ENCODE measurements at places on chromosomes 4 and X.

GRCh38 chr4:2009651-2010233 lies 968 bp upstream of the NELFA start:
- peak; percentile 51 for DNase-seq

- DNase-seq = no peak
Observed at GRCh38 chrX:139642241-139642927, 65.6 kb downstream of the MCF2 start.

- DNase-seq = no peak
Observed at GRCh38 chr4:15366721-15367120, 61.1 kb upstream of the C1QTNF7 start.

DNA sequence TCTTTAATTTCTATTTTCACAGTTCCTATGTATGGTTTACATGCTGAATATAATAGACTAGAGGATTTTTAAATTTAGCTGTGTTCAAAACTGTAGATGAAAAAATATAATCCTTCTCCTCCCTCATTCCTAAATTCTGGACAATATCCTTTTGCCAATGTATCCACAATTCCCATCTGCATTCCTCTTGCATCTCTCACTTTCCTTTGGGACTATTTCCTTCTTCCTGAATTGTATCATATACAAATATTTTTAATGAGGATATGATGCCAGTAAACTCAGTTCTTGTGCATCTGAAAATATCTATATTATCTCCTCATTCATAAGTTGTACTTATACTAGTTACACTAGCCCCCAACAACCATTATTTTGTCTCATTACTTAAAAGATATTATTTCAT lies 46.7 kb downstream of the DDX60L start:
- no peak for DNase-seq

DNA sequence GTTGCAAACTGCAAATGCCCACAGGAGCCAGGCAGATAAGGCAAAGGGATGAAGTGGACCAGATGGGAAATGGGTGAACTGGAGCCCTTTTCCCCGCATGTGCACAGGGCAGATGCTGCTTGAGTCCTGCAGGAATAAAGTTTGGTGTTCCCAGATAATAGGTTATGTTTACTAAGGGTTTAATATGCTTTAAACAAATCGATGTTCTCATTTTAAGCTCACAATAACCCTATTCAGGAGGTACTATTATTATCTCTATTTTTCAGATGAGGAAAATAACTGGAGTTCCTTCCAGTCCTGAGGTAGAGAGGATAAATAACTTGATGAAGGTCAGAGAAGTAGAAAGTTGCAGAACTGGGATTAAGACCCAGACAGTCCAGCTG lies 77.3 kb downstream of the LRRC66 start:
- no peak for DNase-seq

GRCh38 chrX:66036231-66036630 lies 3.6 kb downstream of the VSIG4 start:
- no peak for DNase-seq

DNA sequence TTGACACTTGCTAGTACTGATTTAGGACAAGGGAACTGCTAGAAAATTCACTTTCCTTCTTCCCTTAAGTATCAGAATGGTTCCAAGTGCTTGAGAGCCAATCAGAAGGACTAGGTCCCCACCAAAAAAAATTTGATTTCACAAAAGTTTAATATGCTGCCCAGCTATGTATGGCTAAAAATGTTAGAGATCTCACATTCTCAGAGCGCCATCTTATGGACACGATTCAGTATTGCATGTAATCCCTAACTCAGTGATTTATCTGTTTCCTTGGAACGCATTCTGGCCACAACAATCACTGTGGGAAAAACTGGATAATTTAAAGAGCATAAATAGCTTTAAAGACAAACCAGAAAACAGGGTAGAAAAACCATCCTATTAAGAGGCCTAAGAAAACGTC lies 255.1 kb upstream of the GPC4 start:
- no peak for DNase-seq

DNA sequence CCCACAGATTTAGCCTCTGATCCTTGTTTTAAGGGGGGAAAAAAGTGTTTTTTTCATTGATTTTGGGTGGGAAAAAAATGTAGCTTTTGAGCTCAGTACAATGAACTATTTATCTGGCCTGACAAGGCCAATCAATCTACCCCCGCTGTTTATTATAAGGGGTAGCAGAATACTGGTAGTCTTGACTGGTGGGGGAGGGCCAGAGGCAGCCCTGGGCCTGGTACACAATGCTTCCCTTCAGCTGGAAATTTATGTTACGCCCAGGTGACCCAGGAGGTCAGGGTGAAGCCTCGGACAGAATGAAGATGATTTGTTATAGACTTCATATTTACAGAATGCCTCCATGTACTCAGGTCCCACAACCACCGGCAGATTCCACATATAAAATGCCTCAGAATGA lies 143.2 kb downstream of the SH3KBP1 start:
- no peak for DNase-seq

GRCh38 chr4:18531731-18532130 lies 510.2 kb upstream of the LCORL start:
- DNase-seq = no peak

GRCh38 chr4:38781854-38782261 lies 932 bp downstream of the TLR10 start:
- DNase-seq = no peak

DNA sequence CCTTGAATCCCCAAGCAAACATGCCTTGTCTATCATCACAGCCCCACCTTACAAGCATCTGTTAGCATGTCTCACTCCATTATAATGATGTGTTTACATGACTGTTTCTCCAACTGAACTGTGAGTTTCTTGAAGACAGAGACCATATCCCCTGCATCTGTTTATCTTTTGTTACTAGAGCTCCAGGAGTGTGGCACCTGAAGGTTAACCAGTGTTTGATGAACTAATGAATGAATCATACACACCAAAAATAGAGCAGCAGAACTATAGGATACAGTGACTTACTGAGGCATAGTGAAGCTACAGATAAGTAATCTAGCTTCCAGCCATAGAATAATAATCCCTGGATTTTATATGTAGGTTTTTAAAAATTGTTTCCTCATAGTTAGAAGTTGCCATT lies 331.0 kb downstream of the PCDH7 start:
- DNase-seq = no peak

GRCh38 chr4:38207110-38207457 lies 246.9 kb downstream of the PTTG2 start:
- no peak for DNase-seq

DNA sequence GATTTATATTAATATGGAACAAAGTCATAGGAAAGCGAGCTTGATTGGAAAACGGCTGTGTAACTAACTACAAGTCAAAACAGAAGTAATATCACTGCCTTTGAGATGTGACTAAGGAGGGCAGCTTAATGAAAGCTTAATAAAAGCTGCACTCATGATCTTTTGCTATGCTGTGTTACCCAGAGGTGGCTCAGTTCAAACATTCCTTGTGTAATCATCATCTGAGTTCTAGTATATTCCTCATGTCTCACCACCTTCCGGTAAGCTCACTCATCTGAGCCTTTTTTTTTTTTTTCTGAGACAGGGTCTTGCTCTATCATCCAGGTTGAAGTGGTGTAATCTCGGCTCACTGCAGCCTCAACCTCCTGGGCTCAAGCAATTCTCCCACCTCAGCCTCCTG lies 5.0 kb downstream of the GRPEL1 start:
- no peak for DNase-seq

GRCh38 chr4:13627178-13627605 lies 333 bp downstream of the BOD1L1 start:
- DNase-seq = peak; percentile 29

DNA sequence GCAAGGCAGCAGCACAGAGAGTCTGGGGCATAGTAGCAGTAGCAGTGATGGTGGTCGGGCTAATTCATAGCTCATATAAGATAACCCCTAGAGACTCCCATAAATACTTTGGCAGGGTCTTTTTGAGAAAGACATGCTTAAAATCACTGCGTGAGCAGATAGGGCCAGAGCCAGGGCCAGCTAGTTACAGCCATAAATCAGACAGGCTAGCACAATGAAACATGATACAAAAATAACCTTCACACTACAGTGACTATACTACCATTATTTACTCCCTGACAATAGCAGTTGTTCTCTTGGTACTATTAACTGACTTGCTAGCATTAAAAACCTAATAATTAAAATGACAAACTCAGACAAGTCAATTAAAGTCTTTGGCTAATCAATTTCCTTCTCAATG lies 295.9 kb downstream of the SMARCA1 start:
- no peak for DNase-seq

DNA sequence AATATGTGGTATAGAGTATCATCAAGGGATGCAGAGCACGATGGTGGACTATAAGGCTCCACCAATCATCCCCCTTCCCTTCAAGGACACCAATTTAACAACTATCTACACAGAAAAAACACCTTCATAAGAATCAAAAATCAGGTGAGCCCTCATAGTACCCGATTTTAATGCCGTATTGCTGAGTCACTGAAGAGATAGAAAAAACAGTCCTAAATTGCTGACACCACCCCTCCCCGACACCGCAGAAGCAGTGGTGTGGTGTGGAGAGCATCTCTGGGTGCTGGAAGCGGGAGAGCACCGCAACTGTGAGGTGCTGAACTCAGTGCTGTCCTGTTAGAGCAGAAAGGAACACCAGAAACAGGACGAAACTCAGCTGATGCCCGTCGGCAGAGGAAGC lies 49.3 kb downstream of the ABCB7 start:
- DNase-seq = no peak

- no peak for DNase-seq
Observed at GRCh38 chrX:112678831-112679230, 907 bp downstream of the LHFPL1 start.

GRCh38 chrX:133935076-133935475 lies 50.3 kb downstream of the GPC3 start:
- DNase-seq = no peak

DNA sequence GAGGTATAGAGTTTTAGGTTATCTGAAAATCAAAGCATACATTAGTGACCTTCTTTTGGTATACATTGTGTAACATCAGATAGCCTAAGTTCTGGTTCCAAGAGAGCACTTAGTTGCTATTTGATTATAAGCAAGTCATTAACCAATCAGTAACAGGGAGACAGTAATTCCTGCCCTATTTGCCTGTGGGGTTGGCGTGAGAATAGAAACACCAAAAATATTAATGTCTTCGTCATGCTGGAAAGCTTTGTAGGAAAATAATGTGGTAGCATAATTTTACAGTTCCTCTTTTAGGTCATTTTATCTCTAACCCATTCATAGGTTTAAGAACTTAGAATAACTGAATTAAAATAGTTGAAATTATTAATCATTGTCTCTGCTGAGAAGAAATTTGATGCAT lies 37.8 kb downstream of the NPNT start:
- no peak for DNase-seq

GRCh38 chr4:88618782-88619485 lies 26.7 kb downstream of the HERC3 start:
- DNase-seq = no peak

- no peak for DNase-seq
Observed at GRCh38 chr4:76546759-76547742, 112.0 kb downstream of the SHROOM3 start.

- no peak for DNase-seq
Observed at GRCh38 chr4:24551492-24552289, 32.7 kb downstream of the DHX15 start.

DNA sequence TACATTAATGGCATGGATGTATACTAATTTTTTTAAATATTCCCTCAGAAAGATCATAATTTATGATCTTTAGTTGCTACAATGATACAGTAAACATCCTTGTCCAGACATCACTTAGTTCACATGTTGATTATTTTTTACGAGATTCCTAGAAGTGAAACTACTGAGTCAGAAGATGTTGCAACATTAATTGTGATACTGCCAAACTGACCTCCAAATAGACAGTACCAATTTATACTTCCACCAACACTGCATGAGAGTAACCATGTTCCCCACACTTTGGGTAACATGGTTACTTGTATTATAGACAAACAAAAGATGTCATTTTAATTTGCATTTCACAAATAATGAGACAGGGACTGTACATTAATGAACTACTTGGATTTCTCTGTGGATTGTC lies 19.6 kb downstream of the RCHY1 start:
- DNase-seq = no peak

- no peak for DNase-seq
Observed at GRCh38 chr4:36046026-36046425, 198.3 kb downstream of the ARAP2 start.

DNA sequence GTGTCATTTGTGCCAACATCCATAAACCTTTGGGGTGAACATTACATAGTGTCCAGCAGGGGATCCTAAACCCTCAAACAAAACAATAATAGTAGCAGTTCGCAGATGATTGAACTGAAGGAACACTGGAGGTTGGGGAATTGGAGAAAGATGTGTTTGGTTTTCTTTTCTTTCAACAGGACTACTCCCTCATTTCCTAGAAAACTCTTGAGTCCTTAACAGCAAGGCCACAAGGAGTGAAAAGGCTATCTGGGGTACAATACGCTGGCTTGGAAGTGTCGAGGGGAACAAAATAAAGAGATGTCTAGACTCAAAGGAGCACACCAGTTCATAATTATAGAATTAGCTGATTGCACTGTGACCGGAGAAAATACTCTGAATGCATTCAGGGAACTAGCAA lies 72.1 kb downstream of the IDS start:
- no peak for DNase-seq

DNA sequence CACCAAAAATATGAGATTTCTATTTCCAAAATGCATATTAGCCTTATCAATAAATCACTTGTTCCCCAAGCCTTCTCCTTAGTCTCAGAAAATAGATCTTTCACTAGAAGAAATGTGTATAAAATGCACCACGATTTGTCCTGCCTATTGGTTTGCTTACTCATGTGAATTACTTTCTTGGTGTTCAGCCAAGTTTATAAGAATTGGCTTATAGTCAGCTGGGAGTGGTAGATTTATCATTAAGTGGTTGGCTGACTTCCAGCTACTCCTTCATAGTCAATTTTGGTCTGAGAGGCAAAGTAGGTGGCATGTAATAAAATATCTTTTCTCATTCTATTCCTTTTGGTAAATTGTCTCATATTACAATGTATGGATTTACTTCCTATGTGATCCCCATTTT lies 1.3 kb downstream of the SULT1E1 start:
- no peak for DNase-seq

GRCh38 chr4:168557658-168558057 lies 60.8 kb downstream of the PALLD start:
- no peak for DNase-seq

- no peak for DNase-seq
Observed at GRCh38 chrX:154379569-154379951, 465 bp downstream of the EMD start.

DNA sequence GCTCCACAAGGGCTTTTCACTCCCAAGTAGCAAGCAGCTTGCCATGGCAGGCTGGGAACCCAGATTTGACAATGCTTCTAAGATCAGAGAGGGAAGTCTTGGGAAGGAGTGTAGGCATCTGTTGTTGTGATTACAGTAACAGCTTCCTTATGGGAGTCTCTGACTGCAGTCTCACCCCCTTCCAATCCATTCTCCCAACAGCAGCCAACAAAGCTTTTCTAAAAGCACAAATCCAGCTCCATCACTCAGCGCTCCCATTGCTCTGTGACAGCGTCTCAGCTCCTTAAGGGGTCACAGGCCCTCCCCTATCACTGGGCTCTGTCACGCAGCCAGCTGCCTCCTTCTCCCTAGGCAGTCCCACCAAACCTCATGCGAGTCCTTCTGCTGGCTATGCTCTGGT lies 7.1 kb downstream of the IGFBP7 start:
- no peak for DNase-seq
